ENCODE measurements at places on chromosomes 16 and 17. TPM values are rescaled to one million over a fixed set of nuclear protein-coding genes. Genes with fewer than 3 reads are reported as not detected.

The RASL10B gene
- total RNA-seq = 23.9 TPM

The KLHL10 gene
- 0.18 TPM for total RNA-seq

The ZNF385C gene
- 0.27 TPM for total RNA-seq

The TRAF4 gene
- 9.8 TPM for total RNA-seq

The HAS3 gene
- 0.44 TPM for total RNA-seq

The RGS9 gene
- 3.0 TPM for total RNA-seq

The PAQR4 gene
- total RNA-seq = 5.8 TPM

The LHX1 gene
- total RNA-seq = not detected

DNA sequence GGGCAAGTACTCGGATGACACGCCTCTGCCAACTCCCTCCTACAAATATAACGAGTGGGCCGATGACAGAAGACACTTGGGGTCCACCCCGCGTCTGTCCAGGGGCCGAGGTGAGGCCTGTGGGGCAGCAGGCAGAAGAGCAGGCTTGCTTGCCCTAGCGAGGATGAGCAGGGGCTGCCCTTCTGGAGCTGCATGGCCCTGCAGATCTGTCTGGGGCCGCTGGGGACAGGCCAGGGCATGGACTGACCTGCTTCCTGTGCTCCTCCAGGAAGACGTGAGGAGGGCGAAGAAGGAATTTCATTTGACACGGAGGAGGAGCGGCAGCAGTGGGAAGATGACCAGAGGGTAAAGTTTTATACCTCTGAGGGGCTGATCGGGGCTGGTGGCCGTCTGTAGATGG is 5.3 kb downstream of the DHX38 start:
- DNase-seq = no peak

DNA sequence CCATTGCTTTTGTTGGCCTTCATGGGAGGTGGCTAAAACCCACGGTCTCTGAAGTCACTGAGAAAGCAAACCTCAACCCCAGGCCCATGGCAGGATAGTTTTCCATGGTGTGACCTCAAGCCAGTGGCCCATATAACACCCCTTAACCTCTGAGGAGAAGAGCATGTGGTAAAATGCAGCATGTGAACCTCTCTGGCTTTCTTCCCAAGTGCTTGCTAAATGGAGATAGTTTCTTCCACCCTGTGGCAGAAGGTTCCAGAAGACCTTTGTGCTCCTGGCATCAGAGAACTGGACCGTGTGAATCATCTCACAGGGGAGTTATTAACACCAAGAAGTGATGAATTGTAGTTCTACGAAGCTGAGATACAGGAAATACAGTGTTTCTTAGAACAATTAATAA is 47.3 kb downstream of the MYOCD start:
- DNase-seq = no peak

GRCh38 chr17:6456914-6457687 is 12.8 kb downstream of the PIMREG start:
- DNase-seq = peak; percentile 47

DNA sequence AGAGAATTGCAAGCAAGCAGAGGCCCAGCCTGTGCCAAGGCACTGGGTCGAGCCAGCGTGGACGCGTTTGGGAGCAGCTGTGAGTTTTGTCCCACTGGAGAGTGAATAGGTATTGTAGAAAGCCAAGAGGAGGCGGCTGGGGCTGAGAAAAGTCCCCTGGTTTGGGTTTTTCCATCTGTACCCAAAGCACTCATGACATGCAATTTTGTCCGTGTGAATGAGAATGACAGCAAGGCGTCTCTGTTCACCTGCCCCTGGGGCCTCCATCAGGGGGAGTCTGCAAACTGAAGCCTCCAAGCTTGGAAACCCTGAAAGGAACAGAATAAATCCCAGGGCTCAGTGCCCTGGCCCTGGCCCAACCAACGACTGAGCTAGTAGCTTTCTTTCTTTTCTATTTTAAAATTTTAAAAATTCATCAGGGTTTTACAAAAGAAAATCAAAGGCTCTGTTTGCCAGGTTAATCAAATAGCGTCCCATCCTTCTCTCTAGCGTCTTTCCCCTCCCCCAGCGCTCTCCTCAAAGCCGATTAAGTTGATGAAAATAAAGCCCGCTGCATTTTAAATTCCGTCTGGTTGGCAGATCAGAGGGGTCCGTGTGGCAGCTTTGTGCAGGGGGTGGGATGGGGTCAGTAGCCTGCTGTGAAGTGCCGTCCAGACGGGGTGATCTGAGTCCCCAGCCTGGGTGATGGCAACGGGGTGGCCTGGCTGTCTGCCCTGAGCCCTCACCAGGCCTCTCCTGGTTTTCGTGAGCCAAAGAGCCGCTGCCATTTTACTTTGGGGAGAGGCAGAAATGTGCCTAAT is 171.0 kb downstream of the KATNIP start:
- peak; percentile 35 for DNase-seq

DNA sequence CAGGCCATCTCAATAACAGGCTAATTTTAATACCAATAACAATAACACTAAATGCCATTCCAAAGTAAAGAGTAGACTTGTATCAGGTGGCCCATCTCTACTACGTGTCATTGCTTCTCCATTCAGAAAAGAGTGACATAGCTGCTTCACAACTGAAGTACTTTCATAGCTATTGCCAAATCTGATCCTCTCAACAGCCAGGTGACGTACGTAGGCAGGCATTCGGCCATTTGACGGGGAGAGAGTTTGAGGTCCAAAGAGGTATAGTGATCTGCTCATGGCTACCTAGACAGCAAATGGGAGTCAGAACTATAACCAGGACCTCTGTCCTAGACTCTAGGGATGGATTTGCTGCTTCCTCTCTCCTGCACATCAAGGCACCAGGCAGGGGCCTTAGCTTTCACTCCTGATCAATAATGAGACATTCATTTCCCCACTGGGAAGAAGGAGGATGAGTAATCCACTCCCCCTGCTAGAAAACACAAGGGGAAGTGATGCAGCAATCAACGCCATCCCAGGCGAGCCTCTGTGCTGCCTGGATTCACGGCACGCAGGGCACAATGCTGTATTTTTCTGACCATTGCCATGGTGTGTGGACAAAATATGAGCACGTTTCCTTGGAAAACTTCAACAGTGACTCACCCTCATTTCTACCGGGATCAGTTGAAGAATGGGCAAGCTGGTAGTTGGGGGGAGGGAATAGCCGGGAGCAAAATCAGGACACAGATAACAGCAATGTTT is 80.9 kb downstream of the SPACA3 start:
- no peak for DNase-seq

GRCh38 chr16:85711982-85712587 is 23.3 kb upstream of the GINS2 start:
- DNase-seq = no peak

GRCh38 chr17:15271741-15272140 is 6.6 kb upstream of the PMP22 start:
- no peak for DNase-seq

DNA sequence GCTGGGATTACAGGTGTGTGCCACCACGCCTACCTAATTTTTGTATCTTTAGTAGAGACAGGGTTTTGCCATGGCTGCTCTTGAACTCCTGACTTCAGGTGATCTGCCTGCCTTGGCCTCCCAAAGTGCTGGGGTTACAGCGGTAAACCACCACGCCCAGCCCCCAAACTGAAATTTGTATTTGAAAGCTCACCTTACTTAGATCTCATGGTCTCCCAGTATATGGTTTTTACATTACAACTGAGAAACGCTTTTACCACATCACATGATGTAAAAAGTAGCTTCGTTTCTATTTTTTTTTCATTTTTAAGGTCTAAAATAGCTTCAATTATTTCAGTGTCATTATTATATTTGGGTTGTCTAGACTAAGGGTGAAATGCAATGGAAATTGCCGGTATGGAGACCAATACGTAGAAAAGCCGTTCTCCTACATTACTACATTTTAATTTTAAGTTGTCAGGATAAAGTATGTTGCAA is 93.3 kb downstream of the BCAS3 start:
- no peak for DNase-seq

- peak; percentile 78 for DNase-seq
These were observed 17.2 kb downstream of the GINS3 start for GRCh38 chr16:58409316-58409973.

GRCh38 chr16:54447576-54448440 is 161.2 kb upstream of the IRX3 start:
- DNase-seq = no peak

DNA sequence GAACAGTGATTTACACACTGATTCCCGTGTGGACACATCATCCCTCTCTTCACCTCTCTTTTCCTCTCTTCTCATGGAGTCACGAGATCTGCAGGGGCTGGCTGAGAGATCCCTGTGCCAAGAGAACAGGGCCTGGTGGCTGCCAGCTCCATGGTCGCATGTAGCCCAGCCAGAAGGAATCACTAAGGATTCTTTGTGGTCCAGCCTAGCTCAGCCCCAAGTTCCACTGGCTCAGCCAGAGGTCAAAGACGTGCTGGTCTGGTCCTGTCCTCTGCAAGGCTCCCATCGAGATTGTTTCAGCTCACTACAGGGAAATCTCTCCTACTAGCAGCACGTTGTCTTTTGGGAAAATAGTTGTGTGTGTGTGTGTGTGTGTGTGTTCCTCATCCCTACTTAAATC is 66.4 kb downstream of the NDEL1 start:
- DNase-seq = no peak

DNA sequence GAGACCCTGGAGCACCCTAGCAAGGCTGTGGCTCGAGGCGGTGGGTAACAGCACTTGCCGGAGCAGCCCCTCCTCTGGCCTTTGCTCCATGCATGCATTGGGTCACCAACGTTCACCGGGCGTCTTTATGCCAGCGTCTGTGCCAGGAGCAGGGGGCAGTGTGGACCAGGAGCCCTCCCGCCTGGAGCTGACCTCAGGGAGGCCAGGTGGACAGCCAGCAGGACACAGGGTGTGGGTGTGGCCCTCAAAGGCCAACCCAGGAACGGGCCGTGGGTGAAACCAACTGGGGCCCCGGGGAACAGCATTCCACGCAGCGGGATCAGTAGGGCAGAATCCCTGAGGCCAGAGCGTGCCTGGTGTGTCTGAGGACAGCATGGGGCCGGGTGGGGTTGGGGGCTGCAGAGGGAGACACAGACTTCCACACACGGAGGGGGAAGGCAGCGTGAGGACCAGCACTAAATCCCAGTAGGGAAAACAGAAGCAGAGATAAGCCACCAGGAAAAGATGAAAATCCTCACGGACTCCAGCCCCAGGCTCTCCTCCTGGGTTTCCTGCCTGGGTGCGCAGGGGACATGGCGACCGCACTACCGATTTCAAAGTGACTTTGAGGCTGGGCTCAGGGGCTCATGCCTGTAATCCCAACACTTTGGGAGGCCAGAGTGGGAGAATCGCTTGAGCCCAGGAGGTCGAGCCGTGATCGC is 2.9 kb upstream of the CD7 start:
- no peak for DNase-seq

GRCh38 chr16:19499481-19499880 is 22.4 kb downstream of the GDE1 start:
- DNase-seq = no peak

DNA sequence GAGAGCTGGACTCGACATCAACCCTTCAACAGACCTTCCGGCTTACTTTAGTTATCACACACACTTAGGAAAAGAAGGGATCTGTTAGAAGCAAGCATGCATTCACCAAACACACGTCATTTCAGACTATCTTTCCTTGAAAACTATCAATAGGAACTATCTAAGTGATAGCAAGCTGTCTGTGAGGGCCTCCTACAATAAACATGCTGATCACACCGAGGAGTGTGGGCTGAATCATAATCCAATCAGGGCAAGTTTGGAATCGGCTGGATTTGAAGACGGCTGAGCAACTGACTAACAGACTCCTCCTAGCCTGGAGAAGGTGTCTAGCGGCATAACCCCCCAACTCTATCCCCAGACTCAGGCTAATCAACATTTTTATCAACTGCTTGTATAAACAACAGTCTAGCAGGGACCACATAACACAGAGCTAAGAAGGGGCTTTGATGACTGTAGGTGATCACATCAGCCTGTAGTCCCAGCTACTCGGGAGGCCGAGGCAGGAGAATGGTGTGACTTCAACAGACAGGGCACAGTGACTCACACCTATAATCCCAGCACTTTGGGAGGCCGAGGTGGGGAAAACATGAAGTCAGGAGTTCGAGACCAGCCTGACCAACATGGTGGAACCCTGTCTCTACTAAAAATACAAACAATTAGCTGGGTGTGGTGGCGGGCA is 14.1 kb downstream of the NXN start:
- DNase-seq = no peak

- no peak for DNase-seq
These were observed 18.6 kb upstream of the CLTC start for GRCh38 chr17:59601130-59601529.

DNA sequence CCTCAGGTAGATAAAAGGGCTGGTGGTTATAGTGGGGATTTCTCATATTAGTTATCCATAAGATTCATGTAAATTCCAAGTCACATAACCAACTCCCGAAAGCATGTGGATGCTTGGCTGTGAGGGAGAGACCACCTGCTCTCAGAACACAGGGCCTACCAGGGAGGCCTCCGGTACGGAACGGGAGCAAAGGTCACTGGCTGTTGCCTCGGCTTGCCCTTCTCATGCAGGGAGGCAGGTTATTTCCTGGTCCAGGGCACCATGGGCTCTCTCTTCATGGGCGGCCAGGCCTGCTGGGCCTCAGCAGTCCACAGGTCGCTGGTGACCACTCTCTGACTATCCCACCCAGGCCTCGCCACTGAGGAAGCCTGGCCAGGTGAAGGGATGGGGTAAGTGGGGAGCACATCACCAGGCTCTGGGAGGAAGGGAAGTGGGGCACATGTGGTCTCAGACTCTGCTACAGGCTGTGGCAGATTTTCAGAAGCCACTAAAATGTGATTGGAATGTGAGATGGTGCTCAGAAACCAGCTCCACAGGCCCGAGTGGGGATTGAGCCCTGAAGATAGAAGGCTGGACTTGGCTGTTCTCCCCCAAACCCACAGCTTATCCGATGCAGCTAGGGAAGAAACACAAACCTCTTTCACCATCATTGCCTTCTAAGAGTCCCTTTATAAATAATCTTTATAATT is 45.4 kb downstream of the HNF1B start:
- no peak for DNase-seq

- DNase-seq = no peak
These were observed 5.7 kb upstream of the LPO start for GRCh38 chr17:58232707-58233156.

DNA sequence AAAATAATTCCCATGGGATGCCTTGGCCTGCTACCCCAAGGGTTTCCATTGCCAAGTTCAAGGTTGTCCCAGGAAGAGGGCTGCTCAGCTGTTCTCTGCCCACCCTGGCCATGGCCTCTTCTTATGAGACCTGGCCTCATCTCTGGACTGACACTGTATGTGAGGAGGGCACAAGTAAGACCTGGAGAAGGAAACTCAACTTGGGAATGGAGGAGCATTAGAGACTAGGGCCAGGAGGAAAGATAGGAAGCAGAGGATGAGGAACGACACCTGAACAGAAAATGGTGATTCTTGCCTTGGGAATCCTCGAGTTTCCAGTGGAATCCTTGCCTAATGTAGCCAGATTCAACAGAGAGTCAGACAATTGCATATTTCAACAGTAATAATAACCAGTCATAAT is 24.6 kb upstream of the GOSR2 start:
- DNase-seq = no peak

- DNase-seq = no peak
These were observed 77.4 kb downstream of the SPECC1 start for GRCh38 chr17:20086416-20087076.
